Glutamatergic neuron (in vitro differentiated cells): ENCODE measurements at places on chromosomes 3 and 15. TPM values are rescaled to one million over a fixed set of nuclear protein-coding genes. Genes with fewer than 3 reads are reported as not detected.
A peak's percentile ranks its signal among the peaks of the same experiment; 100 is the strongest.

GRCh38 chr3:127658234-127658633, 14.5 kb upstream of the ABTB1 start:
- DNase-seq: no peak

- no peak for DNase-seq
Measured at GRCh38 chr3:42490243-42490642, 12.2 kb upstream of the VIPR1 start.

GRCh38 chr3:20852712-20853111, 666.7 kb upstream of the SGO1 start:
- DNase-seq: no peak

DNA sequence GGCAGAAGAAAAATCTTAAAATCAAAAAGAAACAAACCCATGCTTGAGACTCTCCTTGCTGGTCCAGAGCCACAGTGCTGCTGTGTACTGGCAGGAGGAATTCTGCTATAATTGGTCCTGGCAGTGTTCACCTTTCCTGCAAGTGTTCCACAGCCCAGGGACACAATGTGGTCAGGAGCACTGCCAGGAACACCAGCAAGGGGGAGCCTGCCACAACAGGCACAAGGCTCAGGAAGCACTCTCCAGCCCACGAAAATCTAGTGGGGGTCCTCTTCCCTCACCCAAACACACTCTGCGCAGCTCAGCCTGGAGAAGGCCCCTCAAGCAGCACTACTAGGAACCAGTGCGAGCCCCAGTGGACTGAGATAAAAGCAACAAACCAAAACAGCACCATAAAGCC, 92.9 kb downstream of the UBE3A start:
- DNase-seq: peak; percentile 40

DNA sequence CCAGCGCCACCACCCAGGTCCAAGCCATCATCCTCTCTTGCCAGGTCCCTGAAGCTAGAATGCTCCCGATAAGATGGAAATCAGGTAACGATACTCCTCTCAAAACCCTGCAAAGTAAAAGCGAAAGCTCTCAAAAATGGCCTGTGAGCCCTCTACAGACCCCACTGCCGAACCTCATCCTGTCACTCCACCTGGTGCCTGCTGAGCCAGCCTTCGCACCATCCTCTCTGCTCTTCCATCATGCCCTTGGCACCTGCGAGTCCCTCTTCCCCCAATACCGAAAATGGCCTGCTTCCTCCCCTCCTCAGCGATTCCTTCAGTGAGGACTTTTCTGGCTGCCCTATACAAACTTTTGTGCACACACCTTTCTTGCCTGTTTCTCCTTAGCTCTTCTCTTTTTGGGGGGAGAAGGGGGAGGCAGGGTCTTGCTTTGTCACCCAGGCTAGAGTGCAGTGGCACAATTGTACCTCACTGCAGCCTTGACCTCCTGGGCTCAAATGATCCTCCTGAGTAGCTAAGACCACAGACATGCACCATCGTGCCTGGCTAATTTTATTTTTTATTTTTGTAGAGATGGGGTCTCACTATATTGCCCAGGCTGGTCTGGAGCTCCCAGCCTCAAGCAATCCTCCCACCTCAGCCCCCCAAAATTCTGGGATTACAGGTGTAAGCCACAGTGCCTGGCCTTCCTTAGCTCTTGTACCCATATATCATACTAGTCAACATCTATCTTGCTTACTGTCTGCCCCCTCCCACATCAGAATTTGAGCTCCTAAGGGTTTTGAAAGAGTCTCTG, 3.0 kb downstream of the IDH2 start:
- DNase-seq: no peak

DNA sequence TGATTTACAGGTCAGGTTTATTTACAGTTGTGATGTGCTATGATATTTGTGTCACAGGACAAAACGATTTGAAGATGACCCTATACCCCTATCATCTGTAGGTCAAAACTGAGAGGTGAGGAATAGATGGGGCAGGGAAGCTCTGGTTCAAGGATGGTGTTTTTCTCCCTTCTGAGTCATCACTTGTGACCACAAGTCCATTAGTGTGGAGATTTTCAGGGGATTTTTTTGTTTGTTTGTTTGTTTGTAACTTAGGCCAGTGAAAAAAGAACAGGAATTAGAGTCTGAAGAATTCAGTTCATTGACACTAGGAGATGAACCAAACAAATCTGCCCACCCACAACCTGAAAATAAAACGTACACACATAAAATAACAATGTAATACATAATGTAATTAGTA, 62.7 kb upstream of the FAM98B start:
- DNase-seq: no peak

DNA sequence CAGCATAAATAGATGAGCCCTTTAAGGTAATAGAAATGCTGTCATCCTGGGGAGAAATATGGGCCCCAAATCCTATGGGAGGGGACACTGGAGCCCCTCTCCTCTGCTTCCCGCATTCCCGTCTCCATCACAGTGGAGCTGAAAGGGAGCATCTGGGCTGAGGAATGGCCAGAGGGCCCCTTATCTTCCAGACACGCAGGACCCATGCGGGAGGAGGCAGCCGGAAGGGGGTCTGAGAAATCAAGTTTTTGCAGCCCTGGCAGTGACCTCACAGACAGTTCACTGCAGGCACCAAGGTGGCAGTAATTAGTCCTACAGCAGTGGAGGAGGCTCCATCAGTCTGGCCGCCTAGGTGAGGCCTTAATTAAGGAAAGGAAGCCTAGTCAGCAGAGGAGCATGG, 80.2 kb downstream of the RAB11A start:
- DNase-seq: no peak

- DNase-seq: no peak
Measured at GRCh38 chr3:169665264-169666075, 2.0 kb upstream of the MECOM start.

RTP3 gene
- not detected for total RNA-seq
